Memory B cell (primary cell): ENCODE measurements at places on chromosomes 6 and 20.

GRCh38 chr6:113365191-113365590, 492.0 kb upstream of the MARCKS start:
- H3K27me3 ChIP-seq: no peaks in the 10 kb centered on the region
- H3K36me3 ChIP-seq: no peaks in the 10 kb centered on the region
- H3K4me1 ChIP-seq: no peaks in the 10 kb centered on the region
- no peak for DNase-seq
- H3K27ac ChIP-seq: no peak overlapping the region

DNA sequence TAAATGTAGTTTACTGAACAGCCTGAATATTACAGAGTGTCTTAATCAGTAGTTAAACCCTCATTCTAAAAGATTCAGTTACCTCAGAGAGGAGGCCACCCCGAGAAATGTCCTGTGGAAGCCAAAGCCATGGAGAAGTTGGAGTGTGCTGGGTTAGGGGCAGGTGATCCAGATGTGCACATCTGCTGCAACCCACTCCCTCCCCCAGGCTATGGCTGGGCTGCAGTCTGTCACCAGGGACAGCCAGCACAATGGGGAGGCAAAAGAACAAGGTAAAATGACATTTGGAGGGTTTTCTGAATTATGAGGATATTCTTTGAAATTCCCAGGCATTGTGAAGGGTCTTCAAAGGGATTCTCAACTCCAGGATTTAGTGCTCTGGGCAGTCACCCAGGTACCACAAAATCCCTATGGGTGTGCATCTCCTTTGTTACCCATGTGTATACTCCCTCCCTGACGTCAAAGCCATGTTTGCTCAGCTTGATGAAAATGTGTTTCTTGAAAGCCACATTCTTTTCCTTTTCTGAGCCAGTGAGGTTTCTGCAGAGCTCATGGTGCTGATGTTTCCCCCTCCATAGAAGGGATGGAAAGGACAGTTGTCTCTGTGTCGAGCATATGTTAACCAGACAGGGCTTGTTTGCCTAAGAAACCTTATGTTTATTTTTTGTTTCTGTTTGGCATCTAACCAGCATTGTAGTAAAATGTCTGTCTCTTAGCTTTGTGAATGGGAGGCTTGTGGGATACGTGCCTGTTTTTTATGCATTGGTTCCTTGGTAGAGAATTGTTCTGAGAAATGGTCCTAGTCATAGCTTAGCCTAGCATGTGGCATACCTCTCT, 212.3 kb upstream of the TBX18 start:
- no peak overlapping the region for H3K27ac ChIP-seq
- H3K27me3 ChIP-seq: no peaks in the 10 kb centered on the region
- no peak overlapping the region for H3K4me3 ChIP-seq
- H3K4me1 ChIP-seq: no peaks in the 10 kb centered on the region
- no peak for DNase-seq

DNA sequence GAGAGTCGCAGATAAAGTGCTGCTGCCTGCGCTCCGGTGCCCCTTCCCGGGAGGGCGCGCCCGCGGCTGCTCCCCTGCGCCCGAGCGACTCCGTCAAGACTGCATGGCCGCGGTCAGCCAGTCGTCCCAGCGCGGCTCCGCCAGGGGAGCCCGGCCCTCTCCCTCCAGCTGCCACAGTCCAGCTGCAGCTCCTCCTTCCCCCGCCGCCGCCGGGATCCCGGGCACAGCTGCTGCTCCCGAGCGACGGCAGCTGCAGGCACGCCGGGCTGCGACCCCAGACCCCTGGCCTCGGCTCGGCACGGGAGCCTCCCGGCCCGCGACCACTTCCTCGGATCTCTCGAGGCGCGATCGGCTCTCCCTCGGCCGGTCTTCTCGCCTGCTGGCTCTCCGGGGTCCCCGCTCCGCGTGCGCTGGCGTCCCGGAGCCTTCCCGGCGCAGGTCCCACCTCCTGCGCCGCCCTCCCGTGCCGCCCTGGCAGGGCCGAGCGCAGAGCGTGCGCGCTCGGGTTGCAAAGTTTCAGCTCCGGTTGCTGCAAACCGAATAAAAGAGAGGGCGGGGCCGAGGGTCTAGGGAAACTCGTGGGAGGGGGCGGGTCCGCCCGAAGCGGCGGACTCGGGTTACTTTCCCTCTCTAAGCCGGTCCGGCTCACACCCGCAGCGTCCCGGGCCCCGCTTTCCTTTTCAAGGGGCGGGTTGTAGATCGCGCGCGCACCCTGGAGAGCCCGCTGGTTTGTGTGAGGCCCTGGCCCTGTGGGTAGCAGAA, at the start of gene CNKSR3:
TSS of gene CNKSR3 (minus strand) at position 542 of the 762 bp plus-strand sequence. CDS start 571 bp downstream, outside the sequence.
- peaks cover 19% of the 10 kb centered on the region for H3K27me3 ChIP-seq
- H3K4me1 ChIP-seq: peaks cover 3% of the 10 kb centered on the region
- peaks cover 2% of the 10 kb centered on the region for H3K36me3 ChIP-seq
- peak within 1 kb of the TSS; percentile 55 for H3K4me3 ChIP-seq
- no peak within 1 kb of the TSS for H3K27ac ChIP-seq

GRCh38 chr6:84707171-84707570, 57.2 kb downstream of the TBX18 start:
- no peak for DNase-seq
- H3K4me3 ChIP-seq: no peak overlapping the region
- H3K27me3 ChIP-seq: no peaks in the 10 kb centered on the region
